ENCODE measurements at places on chromosomes 4 and X. TPM values are rescaled to one million over a fixed set of nuclear protein-coding genes. Genes with fewer than 3 reads are reported as not detected.

DNA sequence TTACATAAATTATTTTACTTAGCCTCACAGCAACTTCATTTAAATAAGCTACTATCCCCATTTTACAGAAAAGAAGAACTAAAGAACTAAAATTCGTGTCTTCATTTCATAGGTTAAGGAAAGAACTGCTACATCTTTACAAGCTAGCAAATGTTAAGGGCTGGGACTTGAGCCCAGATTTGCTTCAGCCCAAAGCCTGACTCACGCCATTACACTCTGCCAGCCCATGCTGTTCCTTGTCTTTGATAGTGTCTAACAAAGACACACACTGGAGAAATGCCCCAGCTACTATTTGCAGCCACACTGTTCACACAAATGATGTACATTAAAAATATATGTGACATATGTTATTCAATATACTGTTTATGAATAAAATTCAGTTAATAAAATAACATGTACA lies 29.0 kb upstream of the ERVMER34-1 start:
- no peak for DNase-seq

Gene MAP7D3
- total RNA-seq, result 4.6 TPM

- DNase-seq, result no peak
Observed at GRCh38 chrX:148290931-148291330, 209.5 kb upstream of the AFF2 start.

- DNase-seq, result no peak
Observed at GRCh38 chrX:40349251-40349650, 231.5 kb upstream of the ATP6AP2 start.

GRCh38 chrX:57587607-57588006 lies 4.2 kb upstream of the ZXDB start:
- DNase-seq, result no peak

- no peak for DNase-seq
Observed at GRCh38 chr4:130563889-130564418, 1468.0 kb downstream of the C4orf33 start.

Data from glutamatergic neuron (in vitro differentiated cells).